SK-N-MC (cell line): ENCODE measurements at places on chromosomes 7 and 10.

GRCh38 chr7:89503281-89503680 is 651.0 kb upstream of the STEAP1 start:
- DNase-seq: no peak

DNA sequence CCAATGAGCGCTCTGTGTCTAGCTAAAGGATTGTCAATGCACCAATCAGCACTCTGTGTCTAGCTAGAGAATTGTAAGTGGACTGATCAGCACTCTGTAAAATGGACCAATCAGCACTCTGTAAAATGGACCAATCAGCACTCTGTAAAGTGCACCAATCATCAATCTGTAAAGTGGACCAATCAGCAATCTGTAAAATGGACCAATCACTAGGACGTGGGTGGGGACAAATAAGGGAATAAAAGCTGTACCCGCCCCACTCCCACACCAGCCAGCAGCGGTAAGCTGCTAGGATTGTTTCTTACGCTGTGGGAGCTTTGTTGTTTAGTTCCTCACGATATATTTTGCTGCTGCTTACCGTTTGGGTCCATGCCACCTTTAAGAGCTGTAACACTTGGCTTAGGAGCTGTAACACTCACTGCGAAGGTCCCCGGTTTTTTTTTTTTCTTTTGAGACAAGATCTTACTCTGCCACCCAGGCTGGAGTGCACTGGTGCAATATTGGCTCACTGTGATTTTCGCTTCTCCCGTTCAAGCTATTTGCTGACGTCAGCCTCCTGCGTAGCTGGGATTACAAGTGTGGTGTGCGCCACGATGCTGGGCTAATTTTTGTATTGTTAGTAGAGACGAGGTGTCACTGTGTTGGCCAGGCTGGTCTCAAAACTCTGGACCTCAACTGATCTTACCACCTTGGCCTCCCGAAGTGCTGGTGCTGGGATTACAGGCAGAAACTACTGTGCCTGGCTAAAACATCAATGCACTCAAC is 184.8 kb downstream of the PTPN20 start:
- DNase-seq: no peak

GRCh38 chr7:67021260-67021659 is 24.6 kb downstream of the TYW1 start:
- DNase-seq: no peak

DNA sequence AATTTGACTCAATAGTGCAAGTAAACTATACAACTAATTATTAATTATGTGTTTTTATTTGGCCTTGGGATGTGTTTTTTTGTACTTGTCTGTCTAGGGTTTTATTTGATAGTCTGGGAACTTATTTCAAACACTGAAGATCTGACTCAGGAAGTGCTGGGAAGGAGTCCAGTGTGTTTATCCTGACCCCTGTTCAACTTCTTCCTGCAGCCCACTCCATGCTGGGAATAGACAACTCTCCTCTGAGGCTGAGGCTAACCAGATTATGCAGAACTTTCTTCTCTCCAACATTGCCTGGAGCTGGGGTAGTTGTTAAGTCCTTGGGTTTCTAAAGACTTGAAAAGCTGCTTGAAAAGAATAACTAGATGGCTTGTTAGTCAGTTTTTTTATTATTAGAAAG is 6.9 kb downstream of the CISD1 start:
- DNase-seq: no peak

DNA sequence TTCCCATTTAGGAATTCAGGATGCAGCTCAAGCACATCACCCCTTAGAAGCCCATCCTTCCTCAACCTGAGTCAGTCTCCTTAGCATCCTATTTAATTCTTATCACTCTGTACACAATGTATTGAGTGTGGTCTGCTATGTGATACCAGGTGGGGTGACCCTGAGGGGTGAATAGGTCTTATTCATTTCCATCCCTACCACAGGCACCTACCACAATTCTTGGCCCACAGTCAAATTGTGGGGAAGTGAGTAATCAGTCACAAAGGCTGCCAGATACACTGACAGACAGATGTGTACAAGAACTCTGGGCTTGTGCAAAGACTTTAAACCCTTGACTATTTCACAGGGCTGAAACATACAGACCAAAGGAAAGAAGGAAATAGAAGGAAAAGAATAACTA is 560.5 kb downstream of the PARD3 start:
- DNase-seq: no peak

- DNase-seq: no peak
These were observed 19.6 kb downstream of the GIMAP4 start for GRCh38 chr7:150586785-150587152.

DNA sequence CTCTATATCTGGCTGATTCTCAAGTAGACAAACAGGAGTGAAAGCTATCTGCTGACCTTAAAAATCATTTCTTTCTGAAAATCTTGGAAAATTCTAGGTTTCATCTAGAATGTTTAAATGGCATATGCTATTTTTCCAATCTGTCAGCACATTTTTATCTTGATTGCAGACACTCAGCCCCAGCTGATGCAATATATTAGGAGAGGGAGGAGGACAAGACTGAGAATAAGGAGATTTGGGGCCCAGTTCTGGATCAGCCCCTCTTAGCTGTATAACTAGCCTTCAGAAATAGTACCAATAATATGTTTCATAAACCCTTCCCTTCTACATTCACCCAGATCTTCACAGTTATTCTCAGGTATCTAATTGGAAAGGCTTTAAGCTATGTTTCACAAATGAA is 131.2 kb downstream of the HDAC9 start:
- no peak for DNase-seq

GRCh38 chr7:21099432-21099831 is 312.7 kb upstream of the SP8 start:
- DNase-seq: no peak

GRCh38 chr7:111011520-111011919 is 79.4 kb upstream of the LRRN3 start:
- DNase-seq: no peak

DNA sequence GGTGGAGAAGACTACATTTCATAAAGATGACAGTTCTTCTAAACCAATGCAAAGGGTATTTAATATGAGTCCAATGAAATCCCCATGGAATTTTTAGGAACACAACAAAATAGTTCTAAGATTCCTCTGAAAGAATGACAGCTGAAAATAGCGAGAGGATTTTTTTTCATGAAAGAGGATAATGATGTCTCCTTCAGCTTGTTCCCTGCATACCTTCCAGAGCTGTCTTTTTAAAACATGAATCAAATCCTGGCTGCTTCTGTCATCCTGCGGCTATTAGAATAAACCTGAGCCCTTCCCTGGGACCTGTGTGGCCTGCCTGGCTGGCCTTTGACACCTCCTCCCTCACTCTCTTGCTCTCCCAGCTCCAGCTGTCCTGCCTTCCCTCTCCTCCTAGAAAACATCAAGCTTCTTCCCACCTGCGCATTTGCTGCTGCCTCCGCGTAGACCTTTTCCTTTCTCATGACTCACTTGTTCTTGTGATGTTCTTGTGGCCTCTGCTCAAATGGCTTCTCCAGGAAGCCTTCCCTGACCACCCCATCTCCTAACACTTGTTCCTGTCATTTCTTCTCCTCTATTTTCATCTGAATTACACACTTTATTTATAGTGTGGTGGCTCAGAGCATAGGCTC is 57.4 kb downstream of the EEPD1 start:
- DNase-seq: no peak

- DNase-seq: no peak
These were observed 10.3 kb downstream of the FAM241B start for GRCh38 chr10:69640196-69640980.

DNA sequence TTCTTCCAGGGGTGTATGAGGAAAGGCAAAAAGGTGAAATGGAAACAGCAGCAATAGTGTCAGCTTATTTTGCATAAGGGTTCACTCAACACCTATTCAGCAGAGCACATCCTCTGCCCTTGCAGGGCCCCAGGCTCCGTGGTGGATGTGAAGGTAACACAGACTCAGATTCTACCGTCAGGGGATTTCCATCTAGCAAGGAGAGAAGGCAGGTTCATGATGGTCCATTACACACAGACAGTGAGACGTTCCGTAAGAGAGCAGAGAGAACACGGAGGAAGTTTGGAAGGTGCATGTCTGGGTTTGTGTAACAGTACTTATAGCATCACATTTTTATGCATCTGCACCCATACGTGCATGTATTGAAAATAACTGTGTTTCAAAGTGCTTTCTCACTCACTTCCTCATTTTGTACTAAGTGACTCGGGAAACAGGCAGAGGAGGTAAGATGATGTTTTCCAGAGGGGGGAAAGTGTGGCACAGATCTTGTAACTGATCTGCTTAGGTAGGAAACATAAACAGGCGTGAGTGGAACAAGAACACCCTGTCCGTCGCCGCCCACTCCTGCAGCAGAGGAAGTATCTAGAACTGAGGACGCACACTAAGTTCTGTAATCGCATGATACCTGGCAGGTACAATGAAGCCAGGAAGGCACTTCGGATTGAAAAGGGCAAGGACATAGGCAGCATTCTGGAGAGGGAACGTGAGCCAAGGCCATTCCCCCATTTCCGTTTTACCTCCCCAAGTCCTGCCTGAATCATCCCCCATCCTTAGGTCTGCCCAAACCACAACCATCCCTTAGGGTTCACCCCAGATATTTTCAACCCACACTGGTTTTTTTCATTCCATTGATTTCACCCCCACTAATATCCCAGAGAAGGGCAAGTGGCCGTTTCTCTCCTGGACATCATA is 1.0 kb upstream of the ENO4 start:
- no peak for DNase-seq

GRCh38 chr7:96322373-96322695 is 436 bp upstream of the SLC25A13 start:
- DNase-seq: no peak

DNA sequence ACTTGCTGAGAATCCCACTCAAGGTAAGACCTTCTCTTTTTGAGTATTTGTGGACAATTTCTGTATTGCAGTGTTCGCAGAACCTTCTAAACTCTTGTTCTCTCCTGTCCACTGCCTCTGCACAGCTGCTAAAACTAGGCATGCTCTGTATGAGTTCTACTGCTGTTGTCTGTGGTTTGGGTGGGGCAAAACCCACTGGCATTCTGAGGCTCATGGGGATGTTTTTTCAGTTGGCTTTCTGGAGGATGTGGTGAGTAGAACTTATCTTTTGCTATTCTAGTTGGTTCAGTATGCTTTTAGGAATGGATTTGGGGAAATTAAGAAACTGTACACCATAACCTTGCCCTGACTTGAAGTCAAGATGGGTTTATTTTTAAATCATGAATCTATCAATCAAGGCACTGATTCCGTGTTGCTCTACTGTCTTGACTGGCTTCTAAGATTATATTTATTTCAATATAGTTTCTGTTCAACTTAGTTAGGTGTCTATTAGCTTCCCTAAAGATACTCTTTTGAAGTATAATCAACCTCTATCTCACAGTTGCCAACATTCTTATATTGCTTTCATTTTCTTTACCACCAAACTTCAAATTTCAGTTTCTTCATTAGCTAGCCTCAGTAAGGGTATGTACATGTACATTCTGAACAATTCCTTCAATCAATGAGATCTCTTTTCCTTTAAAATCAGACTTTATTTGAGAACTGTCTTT is 25.0 kb upstream of the C1GALT1 start:
- DNase-seq: no peak
